Thyroid gland (tissue), 4 donors: ENCODE measurements at places on chromosomes 4 and X. TPM values are rescaled to one million over a fixed set of nuclear protein-coding genes. Genes with fewer than 3 reads are reported as not detected.
A peak's percentile ranks its signal among the peaks of the same experiment; 100 is the strongest.

Gene PAGE2
- total RNA-seq, result not detected

- DNase-seq, result no peak
Measured at GRCh38 chrX:130147631-130148030, 18.0 kb downstream of the AIFM1 start.

Gene MAGEB2
- total RNA-seq, result not detected

Gene RNF212
- 31.1 TPM for total RNA-seq

DNA sequence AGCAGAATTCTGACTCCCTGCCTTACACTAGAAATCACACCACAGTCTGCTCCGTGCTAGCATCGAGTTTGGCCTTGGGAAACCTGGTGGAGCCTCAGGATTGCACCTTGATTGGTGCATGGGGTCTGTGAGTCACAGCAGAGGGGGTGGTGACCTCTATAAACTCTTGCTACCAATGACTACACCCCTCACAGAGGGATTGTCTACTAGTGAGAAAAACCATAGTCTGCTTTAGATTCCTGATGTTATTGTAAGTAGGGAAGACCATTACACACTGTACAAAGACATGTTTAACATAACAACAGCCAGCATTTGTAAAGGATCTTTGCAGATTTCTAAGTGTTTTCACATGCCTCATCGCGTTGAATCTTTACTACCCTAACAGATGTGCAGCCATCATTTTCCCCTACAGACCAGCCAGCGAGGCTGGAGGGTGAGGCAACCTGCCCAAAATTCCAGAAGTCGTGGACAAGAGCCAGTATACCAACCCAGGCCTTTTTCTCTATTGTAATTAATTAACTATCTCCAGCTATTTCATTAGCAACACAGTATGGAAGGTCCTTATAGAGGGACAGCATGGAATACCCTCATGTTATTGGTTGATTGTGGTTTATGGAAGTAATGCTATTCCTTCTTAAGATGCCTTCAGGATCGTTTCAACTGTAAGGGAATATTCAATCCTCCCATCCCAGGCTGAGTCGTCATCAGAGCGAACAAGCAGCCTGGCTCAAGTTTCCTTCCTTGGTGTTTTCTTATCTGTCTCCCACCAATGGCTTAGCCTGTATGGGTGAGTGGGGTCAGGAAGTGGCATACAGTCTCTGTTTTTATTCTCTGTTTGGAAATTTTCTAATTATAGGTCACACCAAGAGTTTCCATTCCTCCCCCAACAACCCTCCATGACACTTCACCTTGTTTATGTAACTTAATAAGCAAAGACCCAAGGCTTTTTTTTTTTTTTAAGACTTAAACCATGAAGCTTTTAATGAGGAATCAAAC is 55.9 kb upstream of the KDR start:
- DNase-seq, result no peak

Gene CLCN4
- 15.4 TPM for total RNA-seq

DNA sequence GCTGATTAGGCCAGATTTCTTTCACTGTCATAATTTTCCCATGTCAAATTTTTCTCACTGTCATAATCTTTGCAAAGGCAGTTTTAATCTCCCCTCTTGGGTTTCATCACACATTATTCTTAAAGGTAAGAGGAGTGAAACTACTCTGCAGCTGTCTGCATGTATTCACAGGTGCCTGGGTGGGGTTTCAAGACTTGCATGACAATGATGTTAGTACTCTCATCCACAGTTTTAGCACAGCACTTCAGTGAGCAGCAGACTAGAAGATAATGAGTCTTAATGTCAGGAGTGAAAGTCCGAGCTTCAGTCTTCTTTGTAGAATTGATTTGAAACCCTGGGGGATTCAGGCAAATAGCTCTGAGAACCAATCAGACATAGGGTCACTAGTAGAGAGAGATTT is 182.5 kb upstream of the GALNT7 start:
- DNase-seq, result no peak

Gene GAGE10
- not detected for total RNA-seq

DNA sequence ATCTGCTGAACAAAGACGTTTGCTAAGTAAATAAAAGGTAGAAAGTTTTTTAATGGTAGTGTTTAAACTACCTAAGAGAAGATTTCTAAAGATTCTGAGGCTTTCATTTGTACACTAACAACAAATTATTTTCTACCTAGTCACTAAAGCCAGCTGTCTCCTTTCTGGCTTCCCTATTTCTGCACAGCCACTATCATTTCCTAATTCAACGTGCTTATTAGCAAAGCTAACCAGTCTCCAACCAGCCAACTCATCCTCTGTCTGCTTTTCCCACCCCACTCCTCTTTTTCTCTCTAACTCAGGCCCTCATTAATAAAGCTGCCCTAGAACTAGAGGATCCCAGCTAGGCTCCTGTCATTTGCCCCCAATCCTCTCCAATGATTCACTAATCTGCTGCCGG is 118.2 kb downstream of the ZNF827 start:
- DNase-seq, result no peak

Gene MAOA
- 300 TPM for total RNA-seq

- no peak for DNase-seq
Measured at GRCh38 chr4:147944670-147945260, 212.9 kb downstream of the ARHGAP10 start.

Gene TTC29
- not detected for total RNA-seq

Gene SPARCL1
- total RNA-seq, result 541 TPM

GRCh38 chrX:72351606-72352334 is 46.1 kb upstream of the CITED1 start:
- no peak for DNase-seq

- no peak for DNase-seq
Measured at GRCh38 chrX:3377560-3377959, 31.1 kb upstream of the MXRA5 start.

Gene SYNPO2
- total RNA-seq, result 37.8 TPM

GRCh38 chr4:186953599-186954260 is 230.1 kb upstream of the FAT1 start:
- no peak for DNase-seq

- DNase-seq, result no peak
Measured at GRCh38 chr4:175536852-175537453, 275.1 kb downstream of the GPM6A start.

DNA sequence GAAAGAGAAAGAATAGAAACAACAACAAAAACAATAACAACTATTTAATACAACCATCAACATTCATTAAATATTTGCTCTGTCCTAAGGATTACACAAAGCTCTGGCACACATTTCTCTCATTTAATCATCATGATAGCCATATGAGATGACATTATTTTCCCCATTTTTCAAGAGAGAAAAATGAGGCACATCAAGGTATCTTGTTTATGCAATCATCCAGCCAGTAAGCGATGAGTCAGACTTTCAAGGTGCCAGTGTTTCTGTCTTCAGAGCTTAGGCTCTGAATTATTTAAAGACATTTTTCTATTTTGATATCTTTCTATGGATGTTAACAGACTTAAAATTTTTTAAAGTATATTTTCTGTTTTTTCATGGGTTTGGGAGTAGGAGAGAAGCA is 541.8 kb upstream of the SMIM31 start:
- DNase-seq, result no peak

- DNase-seq, result no peak
Measured at GRCh38 chr4:79497001-79497400, 89.0 kb upstream of the GK2 start.

DNA sequence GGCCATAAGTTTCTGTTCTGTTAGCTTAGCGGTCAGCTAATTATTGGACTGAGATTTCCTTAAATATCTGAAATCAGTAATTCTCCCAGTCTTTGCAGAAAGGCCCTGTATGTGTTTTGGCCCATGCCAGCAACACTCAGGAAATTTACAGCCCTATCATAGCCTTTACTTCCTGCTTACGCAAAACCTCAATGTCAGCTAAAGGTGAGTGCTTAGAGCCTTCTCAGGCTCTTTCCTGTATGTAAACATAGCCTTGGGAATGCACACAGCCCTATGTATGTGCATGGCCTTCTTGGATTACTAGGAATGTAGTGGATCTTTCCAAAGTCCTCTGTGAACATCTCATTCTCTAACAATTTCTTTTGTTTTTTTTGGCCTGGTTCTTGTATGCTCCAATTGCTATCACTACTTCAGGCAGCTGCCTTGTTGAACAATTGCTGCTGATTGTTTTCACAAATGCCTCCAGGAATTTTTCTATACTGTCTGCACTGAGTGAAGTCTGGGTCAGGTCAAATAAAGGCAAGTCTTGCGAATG is 200.0 kb downstream of the PPP1R2C start:
- no peak for DNase-seq

DNA sequence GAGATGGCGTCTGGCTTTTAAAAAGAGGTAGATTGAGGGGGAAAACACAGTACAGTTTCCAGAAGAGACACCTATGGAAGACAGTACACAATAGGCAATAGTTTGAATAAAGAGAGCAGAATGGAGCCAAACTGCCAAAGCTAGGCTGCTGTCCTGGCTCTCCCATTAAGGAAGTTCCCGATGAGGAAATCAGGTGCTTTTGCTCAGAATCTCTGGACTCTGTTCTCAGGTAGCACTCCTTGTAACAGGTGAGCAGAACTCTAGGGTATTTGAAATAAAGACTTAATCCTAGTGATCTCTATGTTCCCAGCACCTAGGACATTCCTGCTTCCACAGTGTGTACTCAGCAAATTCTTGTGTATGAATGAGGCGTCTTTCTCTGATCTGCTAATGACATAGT is 1.6 kb downstream of the EGF start:
- no peak for DNase-seq

DNA sequence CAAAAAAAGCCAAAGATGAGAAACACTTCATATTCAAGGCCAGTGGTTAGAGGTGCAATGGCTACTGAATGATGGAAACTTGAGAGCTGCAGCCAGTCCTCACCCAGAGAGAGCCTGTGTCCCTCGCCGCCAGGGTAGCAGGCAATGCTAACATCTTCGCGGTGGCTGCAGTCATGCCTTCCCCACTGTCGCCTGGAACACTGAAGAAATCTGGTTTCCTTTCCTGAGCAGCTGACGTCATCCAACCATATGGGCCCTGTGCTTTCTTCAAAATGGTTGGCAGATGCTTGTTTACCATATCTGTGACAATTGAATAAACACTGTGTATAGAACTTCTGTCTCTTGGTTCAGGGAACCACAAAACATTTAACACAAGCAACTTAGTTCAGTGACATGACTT is 39.7 kb downstream of the PRSS12 start:
- DNase-seq, result no peak

- DNase-seq, result no peak
Measured at GRCh38 chrX:134623293-134624045, 34.8 kb downstream of the PLAC1 start.

GRCh38 chr4:13202701-13203100 is 281.4 kb downstream of the RAB28 start:
- no peak for DNase-seq

- DNase-seq, result no peak
Measured at GRCh38 chrX:49921109-49921508, 1.3 kb upstream of the CLCN5 start.

GRCh38 chr4:99960648-99961047 is 10.6 kb upstream of the H2AZ1 start:
- no peak for DNase-seq

- DNase-seq, result no peak
Measured at GRCh38 chr4:94814237-94814636, 56.5 kb downstream of the BMPR1B start.

GRCh38 chr4:94363136-94363655 is 20.6 kb upstream of the HPGDS start:
- no peak for DNase-seq

DNA sequence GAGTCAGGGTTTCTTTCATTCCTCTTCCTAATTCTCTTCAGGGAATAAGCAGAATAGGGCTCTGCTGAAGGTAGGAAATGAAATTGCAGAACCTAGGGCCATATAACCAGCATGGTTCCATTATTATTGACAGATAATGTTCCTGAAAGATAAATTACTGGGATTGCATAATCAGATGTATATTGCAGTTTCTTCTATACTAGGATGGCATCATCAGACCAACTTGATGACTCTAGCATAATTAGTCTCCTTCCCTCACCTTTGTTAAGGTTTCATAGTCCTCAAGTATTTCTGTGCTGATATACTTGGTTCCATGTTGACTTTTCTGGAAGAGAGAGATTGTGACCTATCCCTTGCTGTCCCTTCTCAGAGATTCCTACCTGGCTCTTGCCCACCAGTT is 492.3 kb upstream of the LCORL start:
- DNase-seq, result no peak

DNA sequence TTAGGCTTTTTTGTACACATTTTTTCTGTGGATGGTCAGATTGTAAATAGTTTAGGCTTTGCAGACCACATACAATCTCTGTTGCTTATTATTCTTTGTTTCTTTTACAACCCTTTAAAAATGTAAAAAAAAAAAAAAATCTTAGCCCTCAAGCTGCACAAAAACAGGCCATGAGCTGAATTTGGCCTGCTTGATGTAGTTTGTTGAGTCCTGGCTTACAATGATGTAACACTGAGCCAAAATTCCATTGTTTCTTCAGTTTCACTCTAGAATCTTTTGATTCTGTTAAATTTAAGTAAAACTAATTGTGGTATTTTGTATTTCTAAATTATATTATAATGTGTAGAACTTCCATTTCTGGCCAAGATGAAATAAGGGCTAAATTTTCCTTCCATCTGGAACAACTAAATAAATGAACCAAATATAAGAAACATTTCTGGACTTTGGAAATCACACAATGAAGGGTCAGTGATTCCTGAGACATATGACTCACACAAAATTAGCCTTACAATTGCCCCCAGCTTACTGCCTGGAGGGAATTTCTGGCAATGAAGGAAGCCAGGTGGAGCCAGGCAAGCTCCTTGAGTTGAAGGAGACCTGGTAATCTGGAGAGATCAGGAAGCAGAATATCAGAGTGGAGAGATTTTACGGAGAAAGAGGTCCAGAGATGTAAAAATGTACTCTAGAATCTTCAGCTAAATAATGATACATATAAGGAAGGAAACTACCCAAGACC is 29.8 kb downstream of the IQCM start:
- DNase-seq, result peak; percentile 40

Gene UCP1
- not detected for total RNA-seq
